Mucosa of descending colon (tissue), 3 donors: ENCODE measurements at places on chromosomes 3 and 15. TPM values are rescaled to one million over a fixed set of nuclear protein-coding genes. Genes with fewer than 3 reads are reported as not detected.

Gene ZPLD1
- not detected for total RNA-seq

DNA sequence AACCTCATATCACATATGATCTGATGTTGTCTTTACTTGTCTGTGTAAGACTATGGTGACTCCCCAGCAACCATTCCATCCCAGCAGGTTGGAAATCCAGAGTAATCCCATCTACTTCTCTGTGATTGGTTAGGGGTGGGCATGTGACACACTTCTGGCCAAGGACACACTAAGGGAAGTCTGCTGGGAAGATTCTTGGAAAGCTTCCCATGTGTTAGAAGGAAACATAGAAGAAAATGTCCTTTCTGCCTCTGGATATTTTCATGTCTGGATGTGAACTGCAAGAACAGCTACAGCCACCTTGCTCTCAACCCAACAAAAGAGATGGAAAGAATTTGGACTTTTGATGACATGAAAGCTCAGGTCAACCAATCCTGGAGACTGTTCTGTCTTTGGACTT lies 2.6 kb upstream of the UBE2Q2 start:
- no peak for DNase-seq

DNA sequence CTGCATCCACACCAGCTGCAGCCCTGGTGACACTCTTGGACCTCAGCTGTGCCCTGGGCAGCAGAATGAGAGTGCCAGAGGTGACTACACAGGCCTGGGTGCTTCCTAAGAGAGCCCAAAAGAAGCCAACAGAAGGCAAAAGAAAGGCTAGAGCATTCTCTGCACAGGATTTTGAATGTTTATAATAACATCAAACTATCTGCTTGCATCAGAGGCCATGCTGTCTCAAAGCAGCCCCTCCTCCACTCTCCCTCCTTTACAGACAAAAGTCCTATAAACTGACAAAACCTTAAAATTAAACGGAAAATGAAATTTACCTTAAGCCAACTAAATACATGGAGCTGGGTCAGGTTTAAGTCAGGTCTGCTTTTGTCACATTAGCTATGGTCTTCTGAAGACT lies 95.6 kb downstream of the ETFA start:
- DNase-seq = no peak

DNA sequence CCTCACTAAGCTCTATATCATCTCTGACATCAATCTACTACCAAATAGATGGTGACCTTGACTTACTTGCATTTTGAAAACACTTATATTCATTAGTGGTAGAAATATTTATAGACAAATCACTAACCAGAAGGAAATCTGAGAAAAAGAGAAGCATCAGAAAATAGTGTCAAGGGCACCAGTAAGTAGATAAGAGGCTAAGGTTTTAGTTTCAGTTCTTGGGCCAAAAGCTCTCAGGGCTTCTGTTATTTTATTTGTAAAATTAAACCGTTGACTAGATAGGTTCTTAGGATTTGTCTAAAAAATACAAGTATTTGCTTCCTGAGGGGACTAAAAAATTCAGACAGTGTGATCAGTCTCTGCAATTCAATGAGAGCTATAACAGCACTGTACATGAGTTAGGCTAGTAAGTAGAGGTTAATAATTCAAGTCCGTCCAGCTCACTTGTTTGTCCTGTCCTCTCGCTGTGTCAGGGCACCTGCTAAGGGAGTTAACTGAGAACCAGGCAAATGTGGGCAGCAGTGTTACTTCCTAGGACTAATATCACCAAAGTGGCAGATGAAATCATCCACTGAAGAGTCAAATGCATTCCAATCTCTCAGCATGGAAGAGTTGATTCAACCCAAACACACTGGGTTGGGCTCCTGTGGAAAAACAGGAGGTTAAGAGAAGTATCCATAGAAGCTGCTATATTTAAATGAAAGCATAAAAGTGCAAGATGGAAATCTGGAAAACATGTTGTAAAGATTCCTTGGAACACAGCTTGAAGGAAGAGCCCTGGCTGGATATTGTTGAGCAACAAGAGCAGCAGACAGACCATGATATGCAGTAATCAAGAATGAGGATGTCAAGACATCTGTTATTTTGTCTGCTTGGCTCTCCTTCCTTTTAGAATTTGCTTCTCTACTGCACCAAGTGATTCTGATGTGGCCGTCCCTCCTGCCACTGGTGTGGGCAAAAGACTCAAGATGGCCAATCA lies 134.9 kb upstream of the ZBTB20 start:
- DNase-seq = no peak

- no peak for DNase-seq
These were observed 229.5 kb upstream of the GRM7 start for GRCh38 chr3:6631376-6631775.

DNA sequence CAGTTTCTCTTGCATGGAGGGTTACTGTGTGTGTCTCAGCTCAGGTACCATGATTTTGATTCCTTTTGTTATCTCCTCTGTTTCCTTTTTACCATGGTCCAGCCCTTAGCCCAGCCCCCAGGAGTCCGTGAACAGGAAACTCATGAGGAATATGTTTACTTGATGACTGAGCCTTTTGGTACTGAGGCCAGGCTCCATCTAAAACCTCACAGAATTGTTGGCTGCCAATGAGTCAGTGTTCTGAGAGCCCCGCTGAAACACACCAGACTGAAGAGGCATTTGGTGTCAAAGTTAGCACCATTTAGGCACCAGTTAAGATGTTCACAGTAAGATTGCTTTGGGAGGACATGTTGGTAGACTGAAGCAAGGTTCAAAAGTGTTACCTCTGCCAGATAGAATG lies 80.9 kb downstream of the DGKG start:
- DNase-seq = no peak
